Neural progenitor cell (in vitro differentiated cells): ENCODE measurements at places on chromosomes 13 and 19.

DNA sequence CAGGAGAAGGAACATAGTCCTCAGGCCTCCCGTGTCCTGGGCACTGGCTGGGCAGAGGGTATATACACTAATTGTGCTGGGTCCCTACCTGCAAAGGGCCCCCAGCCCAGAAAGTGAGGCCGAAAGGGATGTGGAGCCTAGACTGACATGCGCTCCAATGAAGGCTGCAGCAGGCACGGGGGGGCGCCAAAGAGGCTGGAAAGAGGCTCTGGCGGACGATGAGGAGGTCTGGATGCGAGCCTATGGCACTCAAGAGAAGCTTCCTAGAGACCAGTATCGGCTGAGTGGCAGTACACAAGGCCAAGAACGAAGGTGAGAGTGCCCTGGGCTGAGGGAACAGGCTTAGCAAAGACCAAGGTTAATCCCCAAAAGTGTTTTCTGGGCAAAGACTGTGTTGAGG lies 16.6 kb downstream of the VRK3 start:
- peak; percentile 50 for DNase-seq

DNA sequence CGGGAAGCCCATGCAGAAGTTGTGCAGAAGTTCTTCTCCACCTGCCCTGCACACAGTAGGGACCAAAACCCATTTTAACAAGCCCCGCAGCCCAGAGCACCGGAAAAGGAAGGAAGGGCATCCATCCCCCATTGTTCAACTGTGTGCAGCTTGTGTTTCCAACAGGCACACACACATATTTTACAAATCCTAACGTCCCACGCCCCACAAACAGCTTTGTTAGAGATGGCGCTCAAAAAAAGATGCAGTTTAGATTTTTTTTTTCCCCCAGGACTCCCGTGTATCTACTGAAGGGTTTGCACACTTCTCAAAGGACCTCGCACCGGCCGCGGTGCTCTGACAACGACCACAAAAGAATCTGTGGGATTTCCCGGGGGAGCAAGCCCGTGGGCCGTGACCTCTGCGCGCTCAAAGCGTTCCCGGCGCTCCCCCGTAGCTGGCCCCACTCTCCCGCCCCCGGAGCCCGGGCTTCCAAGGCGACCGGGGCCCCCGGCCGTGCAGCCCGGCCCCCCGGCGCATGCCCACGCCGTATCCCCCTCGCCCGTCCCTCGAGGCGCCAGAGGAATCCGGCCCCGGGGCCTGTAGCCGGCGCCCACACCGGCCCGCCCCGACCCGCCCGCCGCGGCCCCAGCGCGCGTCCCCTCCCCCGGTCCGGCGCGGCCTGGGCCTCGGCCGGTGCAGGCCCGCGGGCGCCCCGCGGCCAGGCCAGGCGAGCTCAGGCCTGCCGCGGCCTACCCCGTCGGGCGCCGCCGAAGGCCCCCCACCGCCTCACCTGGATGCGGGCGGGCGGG lies 523 bp downstream of the ELAVL1 start:
- no peak for DNase-seq

DNA sequence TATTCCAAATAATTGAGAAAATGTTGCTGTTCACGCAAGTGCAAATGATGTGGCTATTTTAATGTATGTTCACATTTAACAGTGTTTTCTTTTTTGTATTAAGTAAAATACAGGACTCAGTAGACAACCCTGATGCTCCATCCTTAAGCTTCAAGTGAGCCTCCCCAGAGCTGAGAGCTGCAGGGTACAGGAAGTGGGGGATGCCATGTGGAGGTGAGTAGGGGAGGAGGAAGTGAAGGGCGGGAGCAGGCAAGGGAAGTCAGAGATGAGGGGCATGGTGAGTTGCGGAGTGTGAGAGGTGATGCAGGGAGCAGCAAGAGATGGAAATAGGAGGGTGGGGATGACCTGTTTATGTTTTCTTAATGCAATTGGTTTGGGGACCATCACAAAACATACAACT lies 711.0 kb downstream of the UQCRFS1 start:
- DNase-seq: no peak

- DNase-seq: no peak
Observed at GRCh38 chr19:4229179-4229931, at the start of gene EBI3. EBI3 (plus strand) TSS chr19:4229523; CDS start chr19:4229551, 28 bp downstream.

GRCh38 chr13:97630725-97631124 lies 196.8 kb downstream of the RAP2A start:
- no peak for DNase-seq

DNA sequence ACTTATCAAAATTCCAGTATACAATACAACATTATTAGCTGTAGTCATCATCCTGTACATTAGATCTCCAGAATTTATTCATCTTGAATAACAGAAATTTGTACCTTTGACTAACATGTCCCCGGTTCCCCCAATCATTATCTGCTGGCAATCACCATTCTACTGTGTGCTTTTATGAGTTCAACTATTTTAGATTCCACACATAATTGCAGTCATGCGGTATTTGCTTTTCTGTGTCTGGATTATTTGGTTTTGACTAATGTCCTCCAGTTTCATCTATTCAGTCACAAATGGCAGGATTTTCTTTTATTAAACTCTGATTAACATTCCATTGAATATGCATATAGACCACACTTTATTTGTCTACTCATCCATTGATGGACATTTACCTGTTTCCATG lies 530.7 kb upstream of the SLITRK1 start:
- DNase-seq: no peak

DNA sequence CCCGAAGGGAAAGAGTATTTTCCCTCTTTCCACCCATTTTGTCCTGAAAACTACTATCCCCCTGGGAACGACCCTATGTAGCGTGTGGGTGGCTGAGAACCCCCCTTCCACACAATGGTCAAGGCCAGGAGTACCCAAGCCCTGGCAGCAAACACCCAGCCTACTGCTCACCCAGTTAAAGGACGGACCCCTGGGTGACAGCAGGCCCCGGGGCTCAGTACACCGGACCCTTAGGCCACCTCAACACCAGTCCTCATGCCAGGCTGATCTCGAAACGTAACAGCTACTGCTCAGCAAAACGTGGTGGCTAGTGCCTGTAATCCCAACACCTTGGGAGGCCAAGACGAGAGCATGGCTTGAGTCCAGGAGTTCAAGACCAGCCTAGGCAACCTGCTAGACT lies 1.4 kb downstream of the ANKRD27 start:
- no peak for DNase-seq

DNA sequence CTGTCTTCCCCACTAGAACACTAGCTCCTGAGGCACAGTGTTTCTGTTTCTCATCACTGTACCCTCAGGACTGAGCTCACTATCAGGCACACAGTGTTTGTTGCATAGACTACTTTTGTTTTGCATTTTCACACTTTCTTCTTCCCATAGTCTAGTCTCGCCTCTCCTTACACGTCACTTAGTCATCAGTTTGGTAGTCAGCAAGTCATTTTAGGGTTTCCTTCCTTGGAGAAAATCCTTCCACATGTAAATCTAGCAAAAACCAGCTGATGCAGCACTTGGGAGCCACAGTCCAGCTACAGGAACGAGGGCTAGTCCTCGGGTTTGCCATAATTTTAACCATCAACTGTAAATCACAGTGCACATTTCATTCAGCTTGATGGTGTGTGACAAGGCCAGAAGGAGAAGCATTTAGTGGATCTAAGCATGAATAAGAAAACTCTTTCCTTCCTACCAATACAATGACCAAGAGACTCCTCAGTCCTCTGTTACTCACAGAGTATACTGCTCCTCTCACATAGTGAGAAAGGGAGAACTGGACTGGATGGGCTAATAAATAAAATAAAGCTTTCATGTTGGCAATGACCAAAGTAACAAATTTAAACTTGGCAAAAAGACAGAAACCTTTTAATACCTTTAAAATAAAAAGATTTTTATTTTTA lies 221.0 kb downstream of the KLF12 start:
- DNase-seq: no peak

DNA sequence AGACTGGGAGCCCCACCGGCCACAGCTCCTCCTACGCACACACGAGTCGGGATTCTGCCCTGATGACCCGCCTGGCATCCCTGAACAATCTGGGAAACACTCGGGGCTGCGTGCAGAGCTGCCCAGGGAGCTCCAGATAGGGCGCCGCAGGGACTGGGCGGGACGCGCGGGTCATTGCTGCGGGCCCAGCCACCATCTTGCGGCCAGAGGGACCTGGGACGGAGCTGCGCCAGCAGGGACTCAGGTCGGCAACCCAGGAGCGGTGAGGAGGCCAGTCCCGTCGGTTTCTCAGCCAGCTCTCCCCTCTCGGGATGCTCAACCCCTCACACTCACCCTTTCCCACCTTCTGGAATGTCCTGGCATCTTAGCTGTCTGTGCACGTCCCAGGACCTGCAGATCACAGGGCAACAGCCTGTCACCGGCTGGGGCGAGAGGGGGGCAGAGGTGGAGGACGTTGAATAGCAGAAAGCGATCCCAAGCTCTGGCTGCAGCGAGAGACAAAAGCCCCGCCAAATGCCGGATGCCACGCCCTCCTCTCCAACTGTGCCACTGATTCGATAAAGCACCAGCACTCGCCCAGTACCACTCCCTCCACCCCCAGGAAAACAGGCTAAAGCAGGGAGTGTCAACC lies 20.4 kb upstream of the ZNF91 start:
- peak; percentile 94 for DNase-seq

- peak; percentile 68 for DNase-seq
Observed at GRCh38 chr13:46288570-46289259, 77.0 kb downstream of the LRRC63 start.

DNA sequence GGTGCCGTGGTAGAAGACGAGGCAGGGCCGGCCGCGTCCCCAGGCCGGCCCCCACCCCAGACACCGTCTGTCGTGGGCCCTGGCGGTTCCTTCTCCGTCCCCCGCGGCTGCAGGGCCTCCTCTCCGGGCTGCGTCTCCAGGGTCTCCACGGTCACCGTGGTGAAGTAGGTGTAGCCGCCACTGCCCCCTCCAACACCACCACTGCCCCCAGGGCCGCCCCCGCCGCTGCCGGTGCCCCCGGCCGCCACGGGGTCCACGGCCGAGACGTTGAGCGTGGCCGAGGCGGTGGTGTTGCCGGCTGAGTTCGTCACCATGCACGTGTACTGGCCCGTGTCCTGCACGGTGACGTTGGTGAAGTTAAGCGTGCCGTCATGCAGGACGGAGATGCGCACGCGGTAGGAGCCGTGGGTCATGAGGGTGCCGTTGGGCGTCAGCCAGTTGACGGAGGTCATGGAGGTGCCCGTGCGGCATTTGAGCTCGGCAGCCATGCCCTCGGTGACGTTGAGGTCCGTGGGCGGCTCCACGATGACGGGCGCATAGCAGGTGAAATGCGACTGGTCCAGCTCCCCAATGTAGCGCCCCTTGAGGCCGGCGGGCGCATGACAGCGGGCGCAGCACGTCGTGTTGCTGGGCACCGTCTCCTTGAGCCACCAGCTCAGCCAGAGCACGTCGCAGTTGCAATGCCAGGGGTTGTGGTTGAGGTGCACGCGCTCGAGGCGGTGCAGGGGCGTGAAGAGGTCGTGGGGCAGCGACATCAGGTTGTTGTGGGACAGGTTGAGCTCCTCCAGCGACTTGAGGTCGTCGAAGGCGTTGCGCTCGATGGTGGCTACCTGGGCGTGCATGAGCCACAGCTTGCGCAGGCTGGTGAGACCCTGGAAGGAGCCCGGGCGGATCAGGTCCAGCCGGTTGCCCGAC lies 4.6 kb upstream of the ASPDH start:
- DNase-seq: no peak

GRCh38 chr19:2627855-2628254 lies 74.6 kb downstream of the GNG7 start:
- DNase-seq: no peak

GRCh38 chr13:67619995-67620380 lies 389.9 kb upstream of the PCDH9 start:
- DNase-seq: no peak

DNA sequence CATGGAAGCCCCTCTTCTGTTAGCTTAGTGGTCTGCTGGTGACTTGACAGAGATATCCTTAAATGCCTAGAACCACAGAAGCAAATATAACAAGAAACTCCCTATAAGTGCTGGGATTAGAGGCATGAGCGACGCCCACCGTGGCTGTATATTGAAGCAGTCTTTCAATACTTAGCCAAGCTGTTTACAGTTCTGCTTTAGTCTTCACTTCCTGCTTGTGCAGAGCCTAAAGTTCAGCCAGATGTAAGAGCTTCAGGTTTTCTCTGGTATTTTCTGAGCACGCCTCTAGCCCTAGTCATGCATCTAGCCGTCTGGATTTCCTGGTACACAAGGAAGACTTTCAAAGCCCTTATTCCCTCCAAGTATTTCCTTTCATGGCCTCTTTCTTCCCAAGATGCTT lies 28.5 kb downstream of the TRPM4 start:
- no peak for DNase-seq

DNA sequence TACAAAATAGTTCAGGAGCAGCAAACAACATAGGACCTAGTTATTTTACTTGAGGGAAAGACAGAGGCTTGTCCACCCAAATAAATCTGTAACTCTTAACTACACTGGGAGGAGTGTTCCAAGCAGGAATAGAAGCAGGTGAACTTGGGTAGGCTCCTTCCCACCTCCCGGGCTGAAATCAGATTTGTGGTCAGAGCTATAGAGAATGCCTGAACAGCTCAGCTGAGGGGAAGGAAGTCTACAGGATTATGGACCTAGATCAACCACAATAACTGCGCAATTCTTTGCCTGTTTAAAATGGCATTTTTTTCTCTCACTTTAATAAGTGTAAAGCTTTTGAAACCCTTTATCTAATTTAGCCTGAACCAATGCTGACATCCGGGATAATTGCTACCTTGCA lies 73.5 kb upstream of the IRS2 start:
- no peak for DNase-seq

DNA sequence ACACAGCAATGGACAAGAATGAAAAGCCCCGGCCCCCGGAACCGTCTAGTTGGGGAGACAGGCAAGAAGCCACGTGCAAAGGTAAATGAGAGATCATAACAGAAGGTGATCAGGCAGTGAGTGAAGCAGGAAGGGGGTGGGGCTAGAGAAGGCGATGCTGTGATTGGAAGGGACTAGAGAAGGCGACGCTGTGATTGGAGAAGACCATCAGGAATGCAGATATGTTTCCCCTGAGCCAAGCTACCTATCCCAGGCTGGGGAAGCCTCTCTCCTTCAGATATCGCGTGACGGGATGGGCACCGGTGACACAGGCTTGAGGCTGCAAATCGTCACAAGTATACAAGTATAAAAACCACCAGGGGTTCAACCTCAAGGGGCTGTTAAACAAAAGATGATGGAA lies 21.8 kb downstream of the DCAF15 start:
- peak; percentile 82 for DNase-seq

- DNase-seq: peak; percentile 23
Observed at GRCh38 chr13:83204886-83205285, 677.4 kb downstream of the SLITRK1 start.

DNA sequence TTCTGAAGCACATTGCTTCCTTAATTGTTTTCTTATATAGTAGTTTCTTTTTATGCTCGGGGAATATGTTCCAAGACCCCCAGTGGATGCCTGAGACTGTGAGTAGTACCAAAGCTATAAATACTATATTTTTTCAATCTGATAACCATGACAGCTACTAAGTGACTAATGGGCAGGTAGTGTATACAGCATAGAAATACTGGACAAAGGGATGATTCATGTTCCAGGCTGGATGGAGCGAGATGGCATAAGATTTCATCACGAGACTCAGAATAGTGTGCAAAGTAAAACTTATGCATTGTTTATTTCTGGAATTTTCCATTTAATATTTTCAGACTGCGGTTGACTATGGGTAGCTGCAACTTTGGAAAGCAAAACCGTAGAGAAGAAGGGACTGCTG lies 47.9 kb upstream of the OLFM4 start:
- DNase-seq: no peak
